Activated CD8-positive, alpha-beta memory T cell treated with anti-CD3 and anti-CD28 coated beads, Interleukin-2, amount 50 U/mL, for 48 hours (primary cell): ENCODE measurements at places on chromosomes 3 and 15.

DNA sequence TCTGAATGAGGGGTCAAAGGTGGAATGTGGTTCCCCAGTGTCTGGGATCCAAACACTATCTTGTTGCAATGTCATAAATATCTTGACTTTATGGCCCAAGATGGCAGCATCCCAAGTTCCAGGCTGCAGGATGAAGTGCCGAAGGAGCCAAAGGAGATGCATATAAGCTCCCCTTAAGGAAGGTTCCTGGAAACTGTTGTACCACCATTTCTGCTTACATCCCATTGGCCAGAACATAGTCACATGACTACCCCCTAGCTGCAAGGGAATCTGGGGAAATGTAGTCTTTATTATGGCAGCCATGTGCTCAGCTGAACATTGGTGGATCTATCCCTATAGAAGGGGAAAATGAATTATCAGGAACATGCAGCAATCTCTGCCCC lies 54.3 kb downstream of the BDH1 start:
- no peak for DNase-seq

DNA sequence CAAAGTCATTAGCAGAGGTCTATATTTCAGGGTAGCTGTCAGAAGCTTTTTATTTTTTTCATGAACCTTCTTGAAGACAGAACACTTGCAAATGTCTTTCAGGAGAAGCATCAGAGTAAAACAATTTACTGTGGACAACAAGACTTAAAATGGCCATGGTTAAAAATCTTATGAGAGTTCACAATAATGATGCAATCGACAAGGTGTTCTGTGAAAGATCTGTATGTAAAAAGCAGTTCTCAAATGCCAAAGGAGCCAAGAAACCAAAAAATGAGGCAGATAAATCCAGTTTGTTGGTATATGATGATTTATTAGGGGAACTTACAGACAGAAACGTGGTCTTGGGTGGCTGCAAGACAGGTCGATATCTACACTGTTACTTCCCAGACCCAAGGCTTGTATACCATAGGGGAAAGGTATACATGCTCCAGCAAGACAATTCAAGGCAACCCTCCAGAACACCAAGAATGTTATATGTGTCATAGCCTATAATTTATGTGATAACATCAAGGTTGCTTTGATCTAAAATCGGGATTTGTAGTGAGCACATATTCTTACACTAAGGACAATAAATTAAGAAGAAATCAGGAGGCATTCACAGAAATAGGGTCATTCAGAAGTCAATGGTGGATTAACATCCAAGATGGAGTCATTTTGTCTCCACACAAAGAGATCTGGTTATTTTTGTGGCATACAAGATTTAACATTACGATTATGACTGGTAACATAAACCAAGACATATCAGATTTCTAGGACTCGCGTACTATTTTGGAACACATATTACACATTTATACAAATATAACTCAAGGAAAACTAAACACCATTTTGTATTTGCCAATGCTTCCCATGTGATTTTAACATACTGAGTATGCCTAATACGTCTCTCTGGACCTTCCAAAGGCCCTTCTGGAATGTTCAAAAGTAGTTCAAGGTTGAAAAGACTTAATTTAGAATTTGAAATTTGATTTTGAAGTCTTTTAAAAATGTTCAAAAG lies 316.4 kb downstream of the THSD4 start:
- no peak for DNase-seq

GRCh38 chr3:172853921-172854666 lies 103.6 kb downstream of the ECT2 start:
- DNase-seq = no peak

- DNase-seq = peak; percentile 58
Measured at GRCh38 chr3:177679568-177680471, 482.5 kb upstream of the TBL1XR1 start.

- DNase-seq = peak; percentile 72
Measured at GRCh38 chr3:32175607-32176197, 62.8 kb upstream of the CMTM8 start.

GRCh38 chr3:112366522-112366921 lies 33.6 kb downstream of the CD200 start:
- DNase-seq = no peak
